ENCODE measurements at places on chromosomes 6 and 20.
A peak's percentile ranks its signal among the peaks of the same experiment; 100 is the strongest.

DNA sequence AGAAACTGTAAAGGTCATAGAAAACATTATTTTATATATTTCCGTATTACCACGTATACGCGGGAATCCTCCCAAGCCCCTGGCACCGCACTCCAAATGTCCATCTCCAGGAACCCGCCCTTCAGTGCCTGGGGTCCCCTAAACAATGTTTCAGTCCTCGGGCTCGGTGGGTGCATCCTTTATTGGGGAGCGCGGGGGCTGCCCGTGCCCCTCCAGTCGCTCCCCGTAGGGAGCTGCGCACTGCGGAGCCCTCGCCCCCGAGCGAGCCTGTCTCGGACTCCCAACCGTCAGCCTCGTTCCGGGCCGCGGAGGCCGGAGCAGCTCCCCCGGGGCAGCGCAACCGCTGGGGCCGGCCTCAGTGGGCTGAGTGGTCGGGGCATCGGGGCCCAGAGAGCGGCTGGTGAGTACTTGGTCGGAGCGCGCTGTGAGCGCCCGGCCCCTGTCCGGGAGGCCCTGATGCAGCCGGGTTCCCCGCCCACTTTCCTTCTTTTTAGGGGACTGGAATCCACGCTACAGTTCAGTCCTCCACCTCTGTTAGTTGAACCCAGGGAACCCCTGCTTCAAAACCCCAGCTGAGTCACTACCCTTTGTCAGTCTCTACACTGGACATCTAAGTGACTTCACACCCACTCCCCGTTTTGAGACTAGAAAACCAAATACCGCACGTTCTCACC is at the start of gene DNAH8:
Gene DNAH8 (plus strand): TSS at position 296 of the 674 bp plus-strand sequence. CDS start 7,499 bp downstream, outside the sequence.
- no peak for DNase-seq

GRCh38 chr6:132764370-132764769 is 6.7 kb upstream of the VNN2 start:
- DNase-seq: peak; percentile 82

DNA sequence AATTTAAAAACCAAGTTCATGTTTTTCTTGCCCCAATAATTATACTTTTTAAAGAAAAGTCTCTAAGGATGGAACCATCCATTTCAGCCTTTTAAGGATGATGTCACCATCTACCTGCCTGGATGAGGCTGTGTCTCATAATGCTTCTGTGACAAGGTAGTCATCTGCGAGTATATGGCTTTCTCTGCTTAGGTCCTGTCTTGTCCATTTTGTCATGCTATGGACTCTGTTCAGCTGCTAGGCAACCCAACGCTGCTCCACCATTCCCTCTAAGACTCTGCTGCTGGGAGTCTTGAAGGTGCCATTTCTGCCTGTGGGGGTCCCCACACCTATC is 459.8 kb upstream of the RUNX2 start:
- DNase-seq: no peak

DNA sequence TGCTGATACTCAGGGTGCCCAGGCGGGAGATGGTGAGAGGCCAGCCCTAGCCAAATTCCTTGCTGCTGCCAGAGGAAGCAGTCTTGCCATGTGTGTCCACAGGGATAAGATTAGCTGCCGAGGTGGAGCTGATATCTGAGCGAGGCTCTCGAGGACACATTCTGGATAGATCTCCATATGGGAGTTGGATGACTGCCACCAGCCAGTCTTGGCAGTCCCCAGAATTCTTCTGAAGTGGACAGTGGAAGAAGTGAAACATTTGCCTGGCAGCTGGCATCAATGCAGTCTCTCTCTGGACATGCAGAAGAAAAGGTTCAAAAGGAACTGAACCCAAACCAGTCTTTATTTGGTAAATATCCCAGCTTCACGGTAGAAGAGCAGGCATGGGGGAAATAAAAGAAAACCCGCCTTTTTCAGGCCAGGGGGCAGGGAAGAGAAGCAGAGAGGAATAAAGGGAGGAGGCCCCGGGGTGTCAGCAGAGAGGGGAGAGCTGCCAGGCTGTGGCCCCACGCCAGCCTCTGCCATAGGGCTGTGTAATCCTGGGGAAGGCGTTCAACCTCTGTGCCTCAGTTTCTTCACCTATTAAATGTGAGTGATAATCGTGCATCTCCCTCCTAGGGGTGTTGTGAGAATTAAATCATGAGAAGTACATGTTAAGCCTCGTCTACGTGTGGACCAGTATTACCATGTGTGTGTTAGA is 3.7 kb upstream of the FUCA2 start:
- DNase-seq: peak; percentile 7

DNA sequence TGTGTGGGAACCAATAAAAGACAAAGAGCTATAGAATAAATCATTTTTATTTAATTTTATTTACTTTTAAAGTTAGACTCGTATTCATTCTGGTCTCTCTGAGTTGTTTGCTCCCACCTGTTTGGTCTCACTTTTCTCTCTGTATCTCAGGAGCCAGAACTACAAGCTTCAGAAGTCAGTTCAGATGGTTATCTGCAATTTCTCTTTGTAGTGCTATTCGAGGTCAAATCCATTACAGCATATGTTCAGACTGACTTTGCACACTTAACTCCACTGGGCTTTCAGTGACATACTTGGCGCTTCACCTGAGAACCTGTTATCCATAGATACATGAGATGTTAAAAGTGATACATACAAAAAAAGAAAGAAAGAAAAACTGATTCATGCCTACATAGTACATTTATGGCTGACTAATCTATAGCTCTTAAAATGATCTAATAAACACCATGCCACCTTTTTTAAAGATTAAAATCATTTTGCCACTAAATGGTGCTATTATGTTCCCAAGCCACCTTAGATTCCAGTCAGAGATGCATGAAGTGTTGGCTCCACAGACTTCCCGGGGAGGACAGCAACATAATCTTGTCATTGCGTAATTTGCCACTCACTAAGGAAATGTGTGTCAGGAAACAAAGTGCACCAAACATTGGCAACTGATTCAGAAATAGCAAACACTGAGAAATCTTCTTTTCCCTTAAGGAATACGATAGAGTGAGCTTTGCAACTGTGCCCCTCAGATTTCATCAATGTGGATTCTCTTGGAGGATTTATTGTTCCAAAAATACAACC is 396.7 kb downstream of the HACE1 start:
- no peak for DNase-seq

DNA sequence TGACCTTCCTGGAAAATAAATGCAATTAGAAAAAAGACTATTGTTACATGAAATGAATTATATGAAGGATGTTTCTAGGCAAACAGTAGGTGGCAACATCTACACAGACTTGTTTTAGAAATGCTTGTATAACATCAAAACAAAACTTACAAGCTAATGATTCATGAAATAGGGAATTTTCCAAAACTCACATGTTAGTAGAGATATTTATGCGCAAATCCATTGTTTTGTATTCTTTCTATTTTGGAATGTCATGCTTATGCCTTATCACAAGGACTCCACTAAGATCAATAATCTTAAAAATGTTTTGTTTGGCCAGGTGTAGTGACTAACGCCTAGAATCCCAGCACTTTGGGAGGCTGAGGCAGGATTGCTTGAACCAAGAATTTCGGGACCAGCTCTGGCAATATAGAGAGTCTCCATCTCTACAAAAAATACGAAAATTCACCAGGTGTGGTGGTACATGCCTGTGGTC is 32.3 kb upstream of the LGSN start:
- DNase-seq: peak; percentile 28

GRCh38 chr6:135909737-135910387 is 58.4 kb downstream of the PDE7B start:
- peak; percentile 47 for DNase-seq

DNA sequence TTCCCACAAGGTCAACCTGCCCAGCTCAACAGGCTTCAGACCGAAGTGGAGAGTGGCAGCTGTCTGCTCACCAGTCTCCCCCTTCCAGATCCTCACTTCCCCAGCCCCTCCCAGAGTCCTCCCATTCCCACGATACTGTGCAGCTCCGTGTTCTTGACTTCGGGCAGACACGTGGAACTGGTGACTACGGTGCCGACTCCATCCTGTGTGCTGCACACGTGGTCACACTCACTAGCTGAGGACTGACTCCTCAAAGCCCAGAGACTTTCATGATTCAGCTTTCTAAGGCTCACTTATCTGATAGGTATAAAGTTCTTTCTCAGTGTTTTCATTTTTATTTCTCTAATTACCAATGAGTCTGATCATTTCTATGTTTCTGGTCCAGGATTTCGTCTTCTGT is 32.4 kb downstream of the GABRR2 start:
- no peak for DNase-seq

DNA sequence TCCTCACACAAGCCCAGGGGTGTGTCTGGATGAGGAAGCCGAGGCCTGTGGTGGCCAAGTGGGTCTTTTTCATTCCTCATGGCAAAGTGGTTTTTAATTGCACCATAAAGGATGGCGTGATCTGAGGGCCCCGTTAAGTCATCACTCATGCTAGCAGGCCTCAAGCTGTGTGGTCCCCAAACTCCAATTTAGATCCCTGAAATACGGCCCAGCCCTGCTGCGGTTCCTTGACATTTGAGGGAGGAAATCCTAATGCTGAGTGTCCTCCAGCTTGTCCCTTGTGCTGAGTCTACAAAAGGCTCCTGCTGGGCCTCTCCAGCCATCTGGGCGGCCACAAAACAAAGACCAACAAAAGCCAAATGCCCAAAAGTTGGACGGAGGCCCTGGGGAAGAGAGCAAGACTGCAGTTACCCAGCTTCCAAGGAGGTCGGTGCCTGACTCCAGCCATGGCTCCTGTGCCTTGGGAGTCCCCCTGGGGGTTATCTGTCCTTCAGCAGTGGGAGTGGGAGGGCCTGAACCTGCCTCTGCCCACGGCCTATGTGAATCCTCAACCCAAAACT is 162.3 kb upstream of the PDE10A start:
- DNase-seq: no peak

- DNase-seq: no peak
These were observed 40.4 kb upstream of the POLR1H start for GRCh38 chr6:30020626-30021025.

Data from EL (cell line).